ENCODE measurements at places on chromosomes 4 and X.

DNA sequence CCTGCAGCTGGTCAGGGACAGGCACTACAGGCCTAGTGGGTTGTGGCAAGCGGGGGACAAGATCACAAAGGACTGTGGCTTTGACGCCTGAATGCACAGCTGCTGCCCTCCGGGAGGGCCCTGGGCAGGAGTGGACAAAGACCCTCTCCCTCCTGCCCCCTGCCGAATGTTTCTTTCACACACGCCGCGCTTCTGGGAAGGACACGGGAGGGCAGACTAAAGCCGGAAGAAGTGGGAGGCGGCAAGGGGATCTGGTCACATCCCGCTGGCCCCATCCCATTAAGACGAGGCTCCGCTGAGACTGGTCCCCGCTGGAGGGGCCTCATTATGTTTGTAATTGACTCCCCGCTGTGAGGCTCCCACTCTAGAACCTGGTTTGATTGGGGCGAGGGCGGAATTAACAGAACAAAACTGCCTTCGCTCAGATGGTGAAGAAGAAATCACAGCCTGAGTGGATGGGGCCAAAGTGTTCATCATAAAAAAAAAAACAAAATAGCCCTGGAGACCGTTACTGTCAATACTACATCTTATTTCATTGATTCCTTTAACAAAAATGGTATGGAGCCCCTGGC lies 37.8 kb upstream of the PSAPL1 start:
- no peak for DNase-seq

DNA sequence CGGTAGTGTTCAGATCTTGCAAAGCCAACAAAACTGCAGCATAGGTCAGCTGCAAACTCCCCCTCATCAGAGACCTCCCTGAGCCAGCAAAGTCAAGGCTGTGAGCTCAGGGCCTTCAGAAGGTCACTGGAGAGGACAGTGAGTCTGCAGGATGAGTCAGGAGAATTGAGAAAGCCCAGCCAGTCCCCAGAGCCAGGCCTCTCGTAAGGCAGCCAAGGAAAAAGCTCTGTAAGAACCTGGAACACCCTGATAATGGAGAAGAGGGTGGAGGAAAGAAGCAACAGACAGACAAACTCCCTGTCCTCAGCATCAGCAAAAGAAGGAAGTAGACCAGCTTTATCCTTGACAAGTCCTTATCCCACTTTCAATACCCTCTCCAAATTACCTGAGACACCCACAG lies 33.0 kb downstream of the GRIA3 start:
- no peak for DNase-seq

- no peak for DNase-seq
These were observed 88.3 kb downstream of the CLCN4 start for GRCh38 chrX:10244915-10245622.

DNA sequence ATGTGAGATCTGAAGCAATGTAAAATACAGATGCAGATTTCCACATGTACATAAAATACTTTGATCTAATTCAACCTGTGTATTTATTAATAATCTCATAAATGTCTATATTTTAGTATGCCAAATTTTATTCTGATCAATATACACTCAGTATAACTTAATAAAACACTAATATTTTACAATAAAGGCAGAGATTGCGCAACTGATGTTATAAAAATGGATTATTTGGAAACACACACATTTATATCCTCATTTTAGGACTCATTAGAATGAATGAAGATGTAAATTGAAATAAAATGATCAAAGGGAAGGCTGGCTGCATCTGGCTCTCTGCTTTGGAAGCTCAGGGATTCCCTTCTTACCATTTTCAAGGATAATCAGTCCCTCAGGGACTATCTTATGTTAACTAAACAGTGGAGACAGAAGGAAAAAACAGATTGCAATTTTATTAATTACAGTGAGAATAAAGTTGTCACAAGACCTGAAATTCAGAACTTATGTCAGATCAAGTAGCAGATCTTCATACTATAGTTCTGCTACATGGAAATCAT lies 900.9 kb upstream of the EPHA5 start:
- DNase-seq = no peak

GRCh38 chr4:126766241-126766640 lies 866.5 kb upstream of the INTU start:
- no peak for DNase-seq

DNA sequence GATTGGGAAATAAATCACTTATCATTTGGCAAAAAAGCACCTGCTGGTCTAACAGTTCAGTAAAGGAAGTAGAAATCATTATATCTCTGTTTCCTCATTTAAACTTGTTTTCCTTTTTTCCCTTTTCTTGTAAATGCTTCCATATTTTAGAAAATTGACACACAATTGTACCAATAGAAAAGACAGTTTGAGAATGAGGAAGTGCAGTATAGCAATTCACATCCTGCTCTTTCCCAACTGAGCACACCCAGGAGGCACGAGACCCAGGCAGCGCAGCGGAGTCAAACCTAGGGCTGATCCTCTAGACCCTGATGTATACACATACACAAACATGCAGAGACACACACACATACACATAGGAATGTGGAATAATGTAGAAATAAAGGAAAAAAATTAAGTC lies 74.8 kb upstream of the PACRGL start:
- no peak for DNase-seq

DNA sequence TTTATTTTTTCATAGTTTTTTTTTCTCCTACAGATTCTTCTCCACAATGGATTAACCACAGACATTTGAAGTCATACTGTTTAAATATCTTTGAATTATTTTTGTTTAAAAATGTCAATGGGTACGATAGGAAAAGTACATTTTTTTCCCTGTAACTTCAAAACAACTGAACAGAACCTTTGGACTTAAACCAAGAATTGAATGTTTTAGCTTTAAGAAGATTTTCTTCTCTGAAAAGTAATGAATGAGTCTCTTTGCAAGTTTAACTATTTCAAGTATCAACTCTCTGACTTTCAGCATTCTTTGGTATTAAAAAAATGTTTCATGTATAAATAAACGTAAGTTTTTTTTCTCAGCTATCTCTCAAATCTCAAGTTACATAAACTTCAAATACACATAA lies 364.3 kb downstream of the FBXO8 start:
- DNase-seq = no peak

DNA sequence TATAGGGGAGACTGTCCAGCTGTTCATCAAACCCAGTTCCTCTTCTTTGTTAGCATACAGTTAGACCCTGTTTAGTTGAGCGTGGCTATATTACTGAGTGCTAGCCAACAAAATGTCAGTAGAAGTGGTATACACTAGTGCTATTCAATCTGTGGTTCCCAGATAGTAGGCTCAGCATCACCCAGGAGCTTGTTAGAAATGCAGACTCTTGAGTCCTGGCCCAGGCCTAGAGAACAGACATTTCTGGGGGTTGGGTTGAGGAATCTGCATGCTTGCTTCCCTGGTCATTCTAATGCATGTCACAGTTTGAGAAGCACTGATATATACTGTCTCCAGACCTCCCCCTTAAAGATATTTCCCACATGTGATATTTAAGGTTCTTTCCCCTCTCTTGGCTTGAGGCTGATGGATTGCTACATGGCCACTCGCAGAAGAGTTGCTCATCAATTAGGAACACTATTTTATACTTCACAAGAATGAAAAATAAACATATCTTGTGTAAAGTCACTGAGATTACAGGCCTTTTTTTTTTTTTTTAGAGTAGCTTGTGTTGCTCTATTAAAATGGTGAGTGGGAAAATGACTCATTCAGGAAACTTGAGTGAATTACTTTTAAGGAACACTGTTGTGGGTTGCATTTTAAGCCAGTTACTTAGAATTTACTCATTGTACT lies 289.0 kb downstream of the STIM2 start:
- DNase-seq = no peak

- DNase-seq = no peak
These were observed 172.9 kb downstream of the PRDM5 start for GRCh38 chr4:120749445-120750151.

GRCh38 chr4:123786920-123787319 lies 390.3 kb downstream of the SPRY1 start:
- no peak for DNase-seq

DNA sequence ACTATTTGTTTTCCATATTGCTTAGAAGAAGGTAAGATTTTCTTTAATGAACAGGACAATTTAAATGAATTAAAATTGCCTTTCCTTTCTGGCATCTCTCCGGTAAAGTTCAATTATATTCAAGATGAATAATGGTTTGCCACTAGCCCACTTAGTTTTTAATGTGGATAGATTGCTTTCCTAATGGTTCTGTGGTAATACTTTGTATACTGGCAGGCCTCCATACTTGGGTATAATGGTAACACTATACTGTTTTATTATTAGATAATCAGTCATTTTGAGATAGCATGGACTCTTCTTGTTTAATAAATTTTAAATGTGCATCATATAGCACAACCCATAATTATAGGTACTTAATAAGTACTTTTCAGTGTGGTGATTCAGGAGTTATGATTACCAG lies 89.5 kb downstream of the ELOVL6 start:
- DNase-seq = no peak

GRCh38 chr4:151436093-151436518 lies 27.1 kb downstream of the FHIP1A start:
- DNase-seq = no peak

DNA sequence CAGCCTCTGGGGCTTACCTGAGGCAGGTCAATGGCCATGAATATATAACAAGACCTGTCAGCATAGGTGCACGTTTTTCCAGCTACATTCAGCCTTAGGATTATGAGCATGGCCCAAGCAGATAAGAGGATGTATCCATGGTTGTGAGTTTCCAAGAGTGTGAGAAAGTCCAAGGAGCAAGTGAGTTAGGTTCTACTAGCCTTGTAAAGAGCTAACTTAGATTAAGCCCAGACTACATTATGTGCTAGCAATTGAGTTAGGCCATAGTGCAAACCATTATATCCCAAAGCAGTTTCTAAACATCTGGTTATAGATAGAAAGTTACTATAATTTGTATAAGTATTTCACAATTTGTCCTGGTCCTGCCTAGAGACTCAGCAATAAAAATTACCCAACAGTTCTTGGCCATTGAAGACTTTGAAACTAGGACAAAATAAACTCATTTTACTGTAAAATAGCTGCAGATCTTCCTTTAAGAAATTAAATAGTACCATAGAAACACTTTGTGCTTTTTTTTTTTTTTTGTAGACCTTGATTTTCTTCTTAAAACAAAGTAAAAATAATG lies 312.0 kb downstream of the CAMK2D start:
- DNase-seq = no peak

GRCh38 chr4:128006592-128006991 lies 41.4 kb downstream of the ABHD18 start:
- no peak for DNase-seq

- no peak for DNase-seq
These were observed 17.5 kb upstream of the GYG2 start for GRCh38 chrX:2811271-2811670.

DNA sequence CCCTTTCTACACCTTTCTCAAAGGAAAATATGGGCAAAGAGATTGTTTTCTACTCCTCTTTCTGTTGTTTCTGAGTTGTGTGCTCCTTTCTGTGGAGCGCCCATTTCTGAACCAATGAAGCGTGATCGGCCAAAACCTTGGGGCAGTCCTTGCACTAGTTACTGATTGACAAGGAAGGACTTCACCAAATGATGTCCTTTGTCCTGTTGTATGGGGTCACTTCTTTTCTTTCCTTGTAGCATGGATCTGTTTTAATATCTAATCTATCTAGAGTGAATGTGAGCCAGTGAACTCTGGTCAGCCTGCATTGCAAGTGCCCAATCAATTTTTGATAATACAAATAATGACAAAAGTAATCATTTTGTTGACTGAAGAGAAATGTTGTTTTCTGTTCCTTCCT lies 94.5 kb downstream of the EGF start:
- DNase-seq = no peak

DNA sequence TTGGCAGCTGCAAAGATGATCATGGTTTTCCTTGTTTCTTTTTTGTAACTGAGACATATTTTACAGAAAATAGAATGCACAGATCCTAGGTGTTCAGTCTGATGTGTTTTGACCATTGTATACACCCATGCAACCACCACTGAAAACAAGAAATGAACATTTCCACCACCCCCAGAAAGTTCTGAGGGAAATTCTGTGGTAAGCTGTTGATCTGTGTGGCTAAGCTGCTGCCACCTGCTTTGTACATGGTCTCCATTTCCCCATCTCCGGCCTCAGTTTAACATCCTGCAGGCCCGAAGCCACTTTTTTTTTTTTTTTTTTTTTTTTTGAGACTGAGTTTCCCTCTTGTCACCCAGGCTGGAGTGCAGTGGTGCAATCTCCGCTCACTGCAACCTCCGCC lies 65.3 kb downstream of the NYX start:
- DNase-seq = peak; percentile 4

DNA sequence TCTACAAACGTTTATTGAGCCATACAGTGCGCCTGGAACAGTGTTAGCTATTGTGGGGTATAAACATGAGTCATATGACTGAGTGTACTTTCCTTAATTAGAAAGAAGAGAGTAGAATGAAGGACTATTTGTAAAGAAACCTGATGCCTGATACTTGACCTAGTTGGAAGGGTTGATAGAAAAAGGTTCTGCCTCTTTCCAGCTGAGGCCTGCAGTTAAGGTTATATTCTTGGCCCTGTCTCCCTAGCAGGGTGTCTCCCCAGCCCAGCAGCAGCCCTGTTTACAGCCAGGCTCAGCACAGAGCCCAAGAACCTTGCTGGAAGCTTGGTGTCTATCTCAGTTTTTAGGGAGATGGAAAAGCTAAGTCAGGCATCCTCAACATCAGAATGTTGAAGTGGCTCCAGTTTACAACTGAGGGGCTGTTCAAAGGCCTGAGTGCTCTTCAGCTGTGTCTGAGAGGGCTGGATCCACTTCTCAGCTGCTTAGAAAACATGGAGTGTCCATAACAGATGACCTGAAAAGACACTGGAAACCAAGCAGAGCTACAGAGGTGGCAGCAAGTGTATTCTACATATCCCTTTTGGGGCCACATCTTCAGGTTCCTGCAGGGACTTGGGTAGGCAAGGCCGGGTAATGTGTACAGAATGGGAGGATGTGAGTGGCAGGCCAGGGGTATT lies 21.6 kb downstream of the NYX start:
- DNase-seq = no peak

DNA sequence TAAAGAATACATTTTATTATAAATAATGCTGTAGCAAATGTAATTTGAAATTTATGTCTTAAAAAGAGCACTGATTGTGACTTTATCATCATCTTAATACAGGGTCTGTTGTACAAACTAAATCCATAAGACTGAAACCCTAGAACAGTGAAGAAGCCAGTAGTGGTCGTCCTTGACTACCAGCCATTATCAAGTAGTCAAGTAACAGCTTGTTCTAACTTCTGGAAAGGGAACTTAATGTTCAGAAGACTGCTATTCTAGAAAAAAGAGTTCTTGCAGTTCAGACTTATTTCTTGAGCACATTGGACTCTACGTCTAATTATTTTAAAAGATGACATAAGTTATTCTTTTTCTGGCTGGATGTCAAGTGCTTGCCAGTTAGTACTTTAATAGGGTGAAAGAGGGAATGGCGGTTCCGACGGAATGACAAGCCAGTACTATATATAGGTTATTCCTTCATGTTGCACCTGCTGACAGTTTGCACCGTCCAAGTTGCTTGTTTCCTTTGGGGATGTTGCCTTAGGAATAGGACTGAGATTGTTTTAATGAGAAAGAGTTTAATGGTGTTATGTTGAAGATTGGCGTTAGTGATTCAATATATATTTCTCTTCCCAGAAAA lies 109.9 kb downstream of the RAPGEF2 start:
- DNase-seq = no peak

GRCh38 chrX:45400027-45400779 lies 199.5 kb upstream of the DIPK2B start:
- no peak for DNase-seq

All from CD4-positive, alpha-beta T cell treated with Interleukin-4 for 4 hours (primary cell).